ENCODE measurements at places on chromosomes 6 and 20.

DNA sequence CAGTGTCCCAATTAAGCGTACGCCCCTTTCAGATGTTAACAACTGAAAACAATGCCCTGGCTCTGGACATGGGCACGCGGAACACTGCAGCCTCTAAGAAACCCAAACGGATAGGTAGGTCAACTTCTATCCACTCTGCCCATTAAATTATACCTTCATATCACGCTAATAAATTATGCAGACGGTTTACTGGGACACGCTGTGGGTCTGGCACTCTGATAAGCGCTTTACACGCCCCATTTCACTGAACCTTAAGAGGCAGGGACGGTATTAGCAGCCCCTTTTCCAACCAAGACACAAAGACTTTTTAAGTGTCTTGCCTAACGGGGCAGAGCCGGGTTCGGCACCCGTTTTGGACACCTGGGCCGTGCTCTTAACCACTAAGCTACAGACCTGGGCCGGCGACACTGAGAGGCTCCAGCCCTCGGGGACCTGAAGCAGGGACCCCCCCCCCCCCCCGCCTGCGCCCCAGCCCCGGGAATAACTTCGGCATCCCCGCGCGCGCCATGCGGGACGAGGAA lies 744 bp downstream of the STAU1 start:
- DNase-seq: no peak

GRCh38 chr6:11094411-11094851 lies 797 bp downstream of the SMIM13 start:
- peak; percentile 49 for DNase-seq

DNA sequence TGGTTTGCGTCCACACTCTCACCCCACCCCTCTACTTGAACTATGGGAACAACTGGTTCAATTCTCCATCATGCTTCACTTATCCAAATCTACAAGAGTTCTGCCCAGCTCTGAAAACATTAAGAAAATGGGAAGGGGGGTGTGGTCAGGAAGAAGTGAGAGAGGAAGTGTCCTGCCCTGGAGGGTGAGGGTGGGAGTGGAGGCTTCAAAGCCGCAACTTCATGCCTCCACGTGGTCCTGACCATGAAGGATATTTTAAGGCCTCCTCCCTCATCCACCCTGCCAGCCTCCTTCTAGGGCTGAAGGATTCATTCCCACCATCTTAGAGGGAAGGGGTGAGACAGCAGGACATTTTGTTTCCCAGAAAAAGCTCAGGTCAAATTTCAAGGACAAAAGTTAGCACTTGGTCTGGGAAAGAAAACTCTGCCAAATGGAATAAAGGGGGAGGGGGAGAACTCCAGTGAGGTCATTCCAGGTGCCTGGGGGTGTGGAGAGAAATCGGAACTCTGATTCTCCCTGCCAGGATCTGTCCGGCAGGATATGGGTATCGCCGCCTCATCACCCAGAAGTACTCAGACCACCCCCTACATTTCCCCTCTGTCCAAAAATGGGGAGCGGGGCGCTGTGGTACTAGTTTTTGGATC lies 4.9 kb downstream of the RIMS4 start:
- no peak for DNase-seq

GRCh38 chr6:85498596-85499258 lies 48.8 kb downstream of the NT5E start:
- DNase-seq: no peak

- DNase-seq: no peak
Observed at GRCh38 chr6:165001502-165002157, 307.8 kb downstream of the C6orf118 start.

GRCh38 chr6:74889635-74890034 lies 316.2 kb downstream of the COL12A1 start:
- no peak for DNase-seq

DNA sequence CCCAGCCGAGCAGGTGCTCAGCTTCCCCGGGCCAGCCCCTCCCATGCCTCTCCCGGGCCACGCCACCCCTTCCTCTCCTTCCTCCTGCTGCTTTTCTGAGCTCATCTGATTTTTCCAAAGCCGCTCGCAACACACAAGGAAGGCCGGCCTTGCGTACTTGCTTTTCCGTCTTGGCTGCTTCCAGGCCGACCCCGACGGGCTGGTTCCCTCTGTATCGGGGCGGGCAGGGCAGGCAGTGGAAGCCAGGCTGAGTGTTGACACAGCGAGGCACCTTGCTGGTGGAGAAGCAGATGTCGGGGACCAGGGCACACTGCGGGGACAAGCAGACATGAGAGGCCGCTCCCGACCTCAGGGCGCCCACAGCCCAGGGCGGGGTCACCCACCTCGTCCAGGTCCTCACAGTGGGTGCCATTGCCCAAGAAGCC lies 21.1 kb downstream of the THBS2 start:
- no peak for DNase-seq

GRCh38 chr6:133377219-133377618 lies 136.1 kb downstream of the EYA4 start:
- DNase-seq: no peak

- peak; percentile 71 for DNase-seq
Observed at GRCh38 chr20:31595654-31596411, 9.3 kb upstream of the ID1 start.

DNA sequence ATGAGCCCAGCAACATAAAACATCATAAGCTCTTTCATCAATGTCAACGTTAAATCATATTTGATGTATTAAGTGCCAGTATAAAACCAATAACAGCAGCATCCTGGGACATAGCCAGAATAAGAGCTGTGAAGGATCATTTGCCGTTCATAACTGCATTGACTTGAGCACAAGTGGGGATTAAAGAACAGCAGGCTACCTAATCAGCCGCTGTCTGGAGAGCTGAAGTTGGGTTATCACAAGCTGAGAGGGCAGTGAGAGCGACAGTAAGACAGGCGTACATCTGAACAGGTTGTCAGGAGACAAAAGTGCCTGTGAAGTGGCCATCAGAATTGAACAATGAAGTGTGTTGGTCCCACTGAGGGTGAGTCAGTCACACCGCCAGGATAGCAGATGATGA lies 269.6 kb downstream of the GRIK2 start:
- DNase-seq: no peak

DNA sequence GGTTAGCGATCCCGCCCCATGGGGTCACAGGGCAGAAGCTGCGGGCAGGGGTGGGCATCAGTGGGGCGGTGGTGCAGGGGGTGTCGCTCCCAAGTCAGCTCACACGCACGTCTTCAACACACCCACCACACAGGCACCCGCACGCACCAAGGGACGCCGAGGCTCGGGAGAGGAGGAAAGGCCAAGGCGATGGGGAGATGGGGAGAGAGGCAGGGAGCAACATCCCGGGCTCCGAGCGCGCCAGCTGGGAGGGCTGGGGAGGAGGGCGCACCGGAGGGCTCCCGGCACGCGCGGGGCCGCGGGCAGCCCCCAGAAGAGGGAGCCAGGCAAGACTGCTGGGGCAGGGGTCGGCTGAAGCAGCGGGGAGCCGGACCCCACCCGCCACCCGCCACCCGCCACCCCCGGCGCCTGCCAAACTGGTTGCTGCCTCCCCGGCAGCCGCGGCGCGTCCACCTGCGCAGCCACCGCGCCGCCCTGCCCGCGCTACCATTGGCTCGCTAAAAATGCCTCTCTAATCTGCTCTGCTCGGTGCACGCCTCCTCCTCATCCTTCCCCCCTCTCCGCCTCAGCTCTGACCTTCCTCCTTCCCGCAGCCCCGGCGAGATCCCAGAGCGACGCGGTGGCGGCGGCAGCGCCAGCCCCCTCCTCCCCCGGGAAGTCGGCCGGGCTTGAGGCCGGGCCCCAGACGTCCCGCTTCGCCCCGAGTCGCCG lies at the start of gene PACSIN1:
Gene PACSIN1, plus strand, starts transcription at position 546 of the 711 bp plus-strand sequence. CDS start 60,230 bp downstream, outside the sequence.
- no peak for DNase-seq

DNA sequence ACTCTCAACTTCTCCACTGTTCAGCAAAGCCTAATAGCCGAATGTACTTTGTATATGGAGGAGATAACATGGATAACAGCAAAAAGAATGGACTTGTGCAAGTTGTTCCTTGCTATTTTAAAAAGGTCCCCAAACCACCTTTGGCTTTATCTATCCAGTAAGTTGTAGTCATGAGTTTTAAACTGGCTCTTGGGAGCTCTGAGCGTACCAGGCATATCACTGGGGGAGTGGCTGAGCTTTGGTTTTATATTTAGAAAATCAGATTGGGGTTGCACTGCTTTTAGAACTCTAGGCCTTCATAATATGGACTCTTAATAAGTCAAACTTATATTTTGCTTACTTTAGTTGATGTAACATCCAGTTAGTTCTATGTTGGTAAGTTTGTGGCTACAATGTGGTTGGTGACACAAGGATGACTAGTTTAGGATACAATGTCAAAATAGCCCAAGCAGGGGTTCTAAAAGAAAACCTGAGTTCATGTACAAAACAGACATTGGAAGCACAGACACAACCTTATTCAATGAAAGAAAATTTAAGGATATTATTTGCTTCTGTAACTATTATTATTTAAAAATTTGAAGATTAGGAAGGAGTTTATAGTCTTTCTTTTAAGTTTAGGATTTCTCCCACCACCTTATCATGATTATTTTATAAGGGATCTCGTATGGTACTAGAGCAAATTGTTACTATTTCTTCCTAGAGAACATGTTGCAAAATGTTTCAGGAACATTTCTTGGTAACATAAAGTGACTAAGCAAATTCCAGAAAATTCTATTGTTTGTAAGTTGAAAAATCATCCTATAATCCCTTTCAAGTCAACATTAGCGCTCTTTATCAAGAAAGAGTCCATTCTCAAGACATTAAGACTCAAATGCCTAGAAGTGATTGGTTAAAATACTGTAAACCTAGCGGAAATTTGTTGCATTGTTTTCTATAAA lies 165.8 kb upstream of the SUPT3H start:
- DNase-seq: peak; percentile 30

DNA sequence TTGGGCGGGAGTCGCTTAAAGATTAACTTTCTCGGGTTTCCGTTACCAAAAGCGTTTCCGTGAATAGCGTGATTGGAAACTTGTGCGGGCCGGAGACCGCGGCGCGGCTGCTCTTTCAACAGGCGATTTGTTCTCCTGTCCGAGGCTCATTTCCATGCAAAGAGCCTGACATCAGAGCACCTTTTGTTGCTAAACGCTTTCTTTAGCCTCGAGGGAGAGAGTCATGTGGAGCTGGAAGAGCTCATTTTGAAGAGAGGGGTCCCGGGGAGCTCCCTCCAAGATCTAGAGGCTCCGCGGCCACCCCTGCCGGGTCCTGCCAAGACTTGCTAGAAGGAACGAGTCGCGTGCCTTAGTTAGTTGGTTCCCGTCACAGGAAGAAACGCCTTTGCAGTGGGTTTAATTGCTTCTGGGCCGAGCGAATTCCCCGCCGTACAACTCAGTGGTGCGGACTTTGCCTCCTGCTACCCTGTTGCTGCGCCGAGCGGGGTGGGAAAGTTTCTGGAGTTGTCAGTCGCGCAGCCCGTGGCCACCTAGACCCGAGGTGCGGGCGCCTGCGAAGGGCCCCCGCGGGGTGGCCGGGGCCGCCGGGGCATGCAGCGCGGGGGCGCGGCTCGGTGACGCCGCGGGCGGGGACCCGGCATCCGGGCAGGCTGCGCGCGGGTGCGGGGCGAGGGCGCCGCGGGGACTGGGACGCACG lies at the start of gene SASH1:
Gene SASH1, plus strand, starts transcription at position 489 of the 697 bp plus-strand sequence. CDS start 230 bp downstream, outside the sequence.
- DNase-seq: peak; percentile 66

- DNase-seq: no peak
Observed at GRCh38 chr6:20851795-20852194, 317.5 kb downstream of the CDKAL1 start.

- no peak for DNase-seq
Observed at GRCh38 chr6:170183521-170183920, 107.4 kb downstream of the DLL1 start.

- no peak for DNase-seq
Observed at GRCh38 chr6:3190056-3190455, 32.7 kb upstream of the TUBB2A start.

- no peak for DNase-seq
Observed at GRCh38 chr6:52664991-52665686, 5.8 kb upstream of the TMEM14A start.

GRCh38 chr20:25126204-25127029 lies 44.5 kb upstream of the VSX1 start:
- no peak for DNase-seq

GRCh38 chr6:170174771-170175643 lies 115.9 kb downstream of the DLL1 start:
- no peak for DNase-seq

DNA sequence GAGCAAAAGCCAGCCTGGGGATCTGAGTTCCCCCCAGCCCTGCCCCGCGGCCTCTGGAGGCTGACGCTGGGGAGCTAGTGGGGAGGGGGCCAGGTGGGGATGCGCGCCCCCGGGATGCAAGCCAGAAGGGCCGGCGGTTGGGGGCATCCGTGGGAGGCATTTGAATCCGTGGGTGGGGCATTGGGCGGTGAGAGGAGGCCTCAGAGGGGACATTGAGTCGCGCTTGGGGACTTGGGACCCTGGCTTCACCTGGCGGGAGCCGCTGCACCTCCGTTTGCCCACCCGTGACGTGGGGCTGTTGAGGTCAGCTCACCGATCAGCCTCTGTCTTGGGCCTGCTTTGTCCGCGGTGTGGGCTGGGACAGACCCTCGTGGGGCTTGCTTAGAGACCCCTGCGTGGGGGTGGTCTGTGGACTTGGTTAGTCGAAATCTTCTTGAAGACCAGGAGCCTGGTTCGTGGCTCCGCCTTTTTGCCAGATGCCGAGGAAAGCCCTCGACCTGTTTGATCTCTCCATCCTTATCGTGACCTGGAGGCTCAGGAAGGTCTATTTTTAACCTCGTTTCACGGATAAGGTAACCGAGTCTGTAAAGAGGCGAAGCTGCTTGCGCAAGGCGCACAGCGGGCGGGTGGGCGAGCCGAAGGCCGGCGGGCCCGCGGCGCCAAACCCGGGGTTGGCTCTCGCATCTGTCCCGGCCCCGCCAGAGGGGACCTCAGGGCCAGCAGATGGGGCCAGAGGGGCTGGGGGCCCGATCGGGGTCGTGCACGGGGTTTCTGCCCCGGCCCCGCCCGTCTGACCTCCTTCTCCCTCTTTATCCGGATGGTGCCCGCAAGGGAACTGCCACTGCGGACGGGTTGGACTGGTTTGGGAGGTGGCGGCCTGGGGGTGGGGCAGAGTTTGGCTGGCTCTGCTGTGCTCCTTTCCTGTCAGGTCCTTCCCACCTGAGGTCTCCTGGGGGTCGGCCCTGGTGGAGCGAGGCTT lies 8.3 kb downstream of the FAM110A start:
- no peak for DNase-seq

GRCh38 chr6:143361536-143362191 lies 88.8 kb downstream of the ADAT2 start:
- no peak for DNase-seq

DNA sequence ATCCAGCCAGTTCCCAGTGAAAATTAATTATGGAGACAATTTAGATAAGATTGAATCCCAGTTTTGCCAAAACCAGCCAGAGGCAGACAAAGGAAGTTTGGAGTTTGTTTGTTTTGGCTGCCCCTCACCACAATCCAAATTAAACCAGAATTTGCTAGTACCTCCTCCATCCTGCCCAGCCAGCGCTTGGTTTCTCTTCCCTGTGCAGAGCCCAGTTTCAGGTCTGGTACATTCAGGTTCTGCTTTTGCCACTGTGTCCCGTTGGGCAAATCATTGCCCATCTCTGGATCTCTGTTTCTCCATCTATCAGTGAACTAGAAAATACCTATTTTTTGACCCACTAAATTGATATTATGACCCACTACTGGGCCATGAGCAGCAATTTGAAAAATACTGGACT lies 26.4 kb downstream of the FOXP4 start:
- DNase-seq: no peak

All from H54 (cell line).